Adrenal gland (tissue), 19 donors: ENCODE measurements at places on chromosomes 4 and X. TPM values are rescaled to one million over a fixed set of nuclear protein-coding genes. Genes with fewer than 3 reads are reported as not detected.
A peak's percentile ranks its signal among the peaks of the same experiment; 100 is the strongest.

DNA sequence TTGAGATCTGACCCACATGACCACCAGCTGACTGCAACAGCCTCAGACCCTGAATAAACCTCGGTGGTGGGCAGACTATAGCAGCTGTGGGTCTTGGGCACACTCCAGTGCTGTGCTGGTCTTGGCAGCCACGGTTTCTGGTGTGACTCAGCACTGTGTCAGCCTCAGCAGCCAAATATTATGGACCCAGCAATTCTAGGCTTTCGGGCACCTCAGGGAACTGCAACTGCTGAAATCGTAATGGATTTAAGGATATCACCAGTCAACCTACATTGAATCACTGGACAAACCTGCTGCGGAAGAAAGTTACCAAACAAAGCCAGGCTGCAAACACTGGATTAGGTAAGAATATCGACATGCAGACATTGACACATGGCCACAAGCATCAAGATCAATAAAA lies 10.5 kb upstream of the UBE2NL start:
- H3K36me3 ChIP-seq, result no peaks in the 10 kb centered on the region
- H3K4me1 ChIP-seq, result no peaks in the 10 kb centered on the region
- H3K4me3 ChIP-seq, result no peak overlapping the region

DNA sequence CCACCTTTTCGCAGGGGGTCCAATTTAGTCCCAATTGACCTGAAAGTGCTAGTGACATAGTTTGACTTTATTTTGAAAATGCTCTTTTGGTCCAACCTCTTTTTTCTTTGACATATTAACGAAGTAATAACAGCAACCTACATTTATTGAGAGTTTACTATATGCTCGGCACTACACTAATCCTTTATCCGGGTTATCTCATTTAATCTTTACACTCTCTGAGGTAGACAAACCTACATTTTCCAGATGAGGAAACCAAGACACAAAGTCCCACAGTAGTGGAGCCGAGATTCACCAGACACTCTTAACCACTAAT lies 307 bp upstream of the ATRX start:
- no peak for DNase-seq
- peaks cover 28% of the 10 kb centered on the region for H3K4me1 ChIP-seq
- no peaks in the 10 kb centered on the region for H3K36me3 ChIP-seq
- peaks cover 5% of the 10 kb centered on the region for H3K27me3 ChIP-seq
- H3K4me3 ChIP-seq, result peak overlapping the region; percentile 58

DNA sequence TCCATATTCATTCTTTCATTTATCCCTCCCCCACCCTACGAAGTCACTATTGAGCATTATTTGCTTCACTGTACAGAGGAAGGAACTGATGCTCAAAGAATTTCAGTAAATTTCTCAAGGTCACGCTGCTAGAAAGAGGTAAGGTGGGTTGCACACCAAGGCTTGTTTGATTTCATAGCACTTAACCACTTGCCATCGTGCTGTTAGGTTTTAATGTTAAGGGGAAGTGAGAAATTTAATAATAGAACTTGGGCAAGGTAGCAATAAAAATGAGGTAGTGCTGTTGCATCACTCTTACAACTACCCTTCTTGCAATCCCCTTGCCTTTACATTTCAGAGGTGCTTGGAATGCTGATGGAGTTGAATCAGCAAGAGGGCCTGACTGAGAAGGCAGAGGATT lies 343.1 kb downstream of the MID1IP1 start:
- H3K36me3 ChIP-seq, result no peaks in the 10 kb centered on the region
- DNase-seq, result no peak
- no peak overlapping the region for H3K27ac ChIP-seq
- H3K4me3 ChIP-seq, result no peak overlapping the region

The PCSK1N gene
- polyA plus RNA-seq, result 297 TPM

The ERVMER34-1 gene
- 0.32 TPM for polyA plus RNA-seq
